Activated effector memory CD4-positive, alpha-beta T cell treated with Interleukin-2 at 50 U/mL for 16 hours (primary cell): ENCODE measurements at places on chromosomes 6 and 20.

- DNase-seq: no peak
Observed at GRCh38 chr6:84027340-84028181, 6.0 kb upstream of the MRAP2 start.

DNA sequence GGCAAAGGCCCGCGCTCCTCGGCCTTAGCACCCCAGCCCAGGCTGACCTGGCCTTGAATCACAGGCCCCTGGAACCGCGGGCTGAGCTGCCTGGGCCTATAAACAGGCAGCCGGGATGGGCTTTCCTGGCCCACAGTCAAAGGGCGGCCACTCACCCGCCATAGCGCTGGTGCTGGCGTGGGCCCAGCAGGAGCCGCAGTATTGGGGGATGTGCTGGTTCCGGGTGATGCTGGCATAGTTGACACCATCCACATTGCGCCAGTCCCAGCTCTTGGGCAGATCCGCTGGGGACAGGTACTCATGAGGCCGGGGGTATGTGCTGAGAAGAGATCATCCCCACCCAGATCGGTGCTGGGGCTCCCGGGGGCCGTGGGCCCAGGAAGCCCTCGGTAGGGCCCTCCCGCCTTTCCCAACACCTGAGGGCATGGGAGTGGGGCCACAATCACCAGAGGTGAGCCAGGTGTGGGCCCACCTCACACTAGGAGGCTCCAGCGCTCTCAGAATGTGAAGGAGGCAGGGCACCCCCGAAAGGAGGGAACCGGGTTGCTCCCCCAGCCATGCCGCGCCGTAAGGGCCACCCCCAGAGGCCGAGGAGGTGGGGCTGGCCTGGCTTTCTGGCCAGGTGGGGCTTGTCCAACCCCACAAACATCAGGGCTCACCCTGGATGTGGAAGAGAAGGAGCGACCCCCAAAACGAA, 739 bp downstream of the CTSZ start:
- DNase-seq: no peak

- DNase-seq: no peak
Observed at GRCh38 chr6:157281570-157281969, 41.7 kb downstream of the TMEM242 start.

- no peak for DNase-seq
Observed at GRCh38 chr6:147108259-147108910, 95.8 kb upstream of the STXBP5 start.

GRCh38 chr20:51535075-51535386, 7.5 kb downstream of the NFATC2 start:
- no peak for DNase-seq

GRCh38 chr6:166488076-166488685, 98.3 kb downstream of the RAMACL start:
- DNase-seq: peak; percentile 72

GRCh38 chr20:53503517-53503919, 90.1 kb downstream of the ZNF217 start:
- no peak for DNase-seq

GRCh38 chr6:33812669-33813068, 8.9 kb upstream of the MLN start:
- DNase-seq: no peak

DNA sequence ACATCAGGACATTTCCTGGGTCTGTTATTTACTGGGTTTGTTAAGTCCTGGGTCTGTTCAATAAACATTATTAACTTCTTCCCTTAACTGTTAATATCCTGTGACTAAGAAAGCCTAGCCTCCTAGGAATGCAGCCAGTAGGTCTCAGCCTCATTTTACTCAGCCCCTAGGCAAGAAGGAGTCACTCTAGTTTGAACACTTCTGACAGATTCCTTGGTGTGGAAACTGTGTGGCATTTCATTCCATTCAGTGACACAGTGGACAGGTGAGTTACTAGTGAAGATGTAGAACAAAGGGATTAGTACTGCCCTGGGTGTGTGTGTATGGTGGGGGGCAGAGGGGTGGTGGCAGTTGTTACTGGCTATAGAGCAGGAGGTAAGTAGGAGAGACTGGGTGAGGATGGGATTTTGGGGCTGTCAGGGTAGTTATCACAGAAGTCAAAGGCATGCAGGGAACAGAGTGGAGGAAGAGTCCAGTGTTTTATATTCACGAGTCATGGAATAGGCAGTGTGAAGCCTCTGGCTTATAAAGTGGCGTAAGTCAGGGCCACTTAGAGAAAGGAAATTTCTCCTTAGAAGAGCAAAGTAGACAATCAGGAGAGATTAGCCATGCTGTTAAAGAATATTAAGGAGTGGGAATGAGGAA, 28.4 kb downstream of the RNF182 start:
- no peak for DNase-seq

GRCh38 chr6:14406614-14407331, 289.2 kb downstream of the CD83 start:
- no peak for DNase-seq

DNA sequence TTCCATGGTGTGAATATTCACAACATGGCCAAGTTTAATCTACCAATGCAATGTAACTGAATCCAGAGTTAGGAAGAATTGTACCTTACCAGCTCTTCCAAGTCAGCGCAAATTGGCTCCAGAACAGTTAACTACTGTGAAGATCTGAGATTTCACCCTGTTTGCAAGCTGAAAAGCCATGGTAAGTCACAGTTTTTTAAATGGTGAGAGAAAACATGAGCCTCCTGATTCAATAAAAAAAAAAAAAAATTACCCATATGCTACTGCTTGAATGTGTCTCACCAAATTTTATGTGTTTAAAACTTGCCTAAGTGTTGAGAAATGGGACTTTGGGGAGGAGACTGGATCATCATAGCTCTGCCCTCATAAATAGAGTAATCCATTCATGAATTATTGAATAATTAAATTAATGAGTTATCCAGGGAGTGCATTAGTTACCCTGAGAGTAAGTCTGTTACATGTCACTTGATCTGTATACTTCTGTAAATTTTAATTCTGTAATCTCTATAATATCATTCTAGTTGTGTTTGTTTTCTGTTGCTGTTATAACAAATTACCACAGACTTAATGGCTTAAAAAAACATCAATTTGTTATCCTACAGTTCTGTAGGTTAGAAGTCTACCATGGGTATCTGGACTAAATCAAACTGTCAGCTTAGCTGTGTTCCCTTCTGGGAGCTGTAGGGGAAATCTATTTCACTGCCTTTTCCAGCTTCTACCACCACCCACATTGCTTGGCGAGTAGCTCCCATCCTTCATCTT, 1355.9 kb downstream of the GRIK2 start:
- no peak for DNase-seq

GRCh38 chr6:168546151-168546550, 105.2 kb downstream of the SMOC2 start:
- DNase-seq: no peak

- no peak for DNase-seq
Observed at GRCh38 chr6:5814116-5814515, 192.6 kb downstream of the NRN1 start.

DNA sequence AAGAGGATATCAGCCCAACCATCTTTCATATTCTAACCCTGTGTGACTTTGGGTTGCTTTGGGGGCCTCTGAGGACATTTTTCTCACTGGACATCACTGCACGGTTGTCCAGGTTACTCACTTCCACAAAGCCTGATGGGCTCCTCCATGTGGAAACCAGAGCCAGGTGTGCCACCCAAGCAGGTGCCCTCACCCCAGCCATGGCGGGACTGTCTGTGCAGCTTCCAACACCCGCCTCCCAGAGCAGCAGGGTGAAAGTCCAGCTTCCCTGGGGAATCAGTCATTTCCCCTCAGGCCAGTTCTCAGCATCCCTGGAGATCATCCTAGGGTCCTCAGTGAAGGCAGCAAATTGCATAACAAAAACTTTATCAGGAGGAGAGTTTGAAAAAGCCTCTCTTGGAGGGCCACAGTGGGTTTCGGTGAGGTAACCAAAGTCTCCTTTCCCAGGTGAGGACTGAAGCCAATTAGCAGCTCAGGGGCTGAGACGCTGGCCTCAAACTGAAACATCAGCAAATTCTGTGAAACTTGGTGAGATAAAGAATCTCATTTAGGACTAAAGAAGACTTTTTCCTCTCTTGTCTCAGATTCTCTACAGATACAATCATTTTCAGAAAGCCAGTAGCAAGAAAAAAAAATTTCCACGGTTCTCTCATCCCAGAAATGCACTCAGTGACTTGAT, 289.6 kb upstream of the CDH4 start:
- DNase-seq: no peak

DNA sequence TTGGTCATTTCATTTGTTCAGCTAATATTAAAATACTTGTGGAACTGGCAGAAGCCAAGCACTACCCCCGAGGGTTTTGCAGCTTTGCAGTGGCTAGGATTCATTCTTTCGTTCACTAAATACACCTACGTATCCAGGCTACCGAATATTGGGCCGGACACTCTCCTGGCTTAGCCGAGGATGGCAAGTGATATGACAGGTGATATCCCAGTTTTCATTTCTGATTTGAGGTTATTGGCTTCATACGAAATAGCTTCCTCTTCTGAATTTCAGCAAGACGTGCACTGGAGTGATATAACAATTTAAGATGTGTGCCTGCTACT, 536 bp upstream of the MTFR2 start:
- no peak for DNase-seq
